ENCODE measurements at places on chromosomes 1 and 21.
A peak's percentile ranks its signal among the peaks of the same experiment; 100 is the strongest.

GRCh38 chr1:48039088-48040054 is 42.2 kb upstream of the TRABD2B start:
- DNase-seq: no peak

GRCh38 chr21:14589855-14590563 is 43.9 kb upstream of the SAMSN1 start:
- DNase-seq: no peak

GRCh38 chr1:112675728-112676381 is 1.4 kb downstream of the MOV10 start:
- no peak for DNase-seq

DNA sequence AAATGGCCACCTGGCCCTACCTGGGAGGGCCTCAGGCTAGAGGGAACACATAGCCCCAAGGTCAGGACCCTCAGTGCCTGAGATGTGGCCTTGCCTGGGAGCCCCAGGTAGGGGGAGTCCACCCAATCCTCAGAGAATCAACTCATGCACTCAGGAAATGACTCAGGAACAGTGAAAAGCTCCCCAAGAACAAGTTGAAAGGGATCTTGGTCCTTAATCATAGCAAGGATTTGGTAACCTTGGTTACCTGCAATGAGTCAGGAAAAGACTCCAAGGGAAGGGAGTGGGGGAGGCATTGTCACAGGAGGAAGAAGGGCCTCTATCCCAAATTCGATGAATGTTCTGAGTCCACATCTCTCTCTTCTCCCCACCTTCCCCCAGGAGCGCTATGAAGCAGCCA is 17.0 kb downstream of the MAP7D1 start:
- no peak for DNase-seq

DNA sequence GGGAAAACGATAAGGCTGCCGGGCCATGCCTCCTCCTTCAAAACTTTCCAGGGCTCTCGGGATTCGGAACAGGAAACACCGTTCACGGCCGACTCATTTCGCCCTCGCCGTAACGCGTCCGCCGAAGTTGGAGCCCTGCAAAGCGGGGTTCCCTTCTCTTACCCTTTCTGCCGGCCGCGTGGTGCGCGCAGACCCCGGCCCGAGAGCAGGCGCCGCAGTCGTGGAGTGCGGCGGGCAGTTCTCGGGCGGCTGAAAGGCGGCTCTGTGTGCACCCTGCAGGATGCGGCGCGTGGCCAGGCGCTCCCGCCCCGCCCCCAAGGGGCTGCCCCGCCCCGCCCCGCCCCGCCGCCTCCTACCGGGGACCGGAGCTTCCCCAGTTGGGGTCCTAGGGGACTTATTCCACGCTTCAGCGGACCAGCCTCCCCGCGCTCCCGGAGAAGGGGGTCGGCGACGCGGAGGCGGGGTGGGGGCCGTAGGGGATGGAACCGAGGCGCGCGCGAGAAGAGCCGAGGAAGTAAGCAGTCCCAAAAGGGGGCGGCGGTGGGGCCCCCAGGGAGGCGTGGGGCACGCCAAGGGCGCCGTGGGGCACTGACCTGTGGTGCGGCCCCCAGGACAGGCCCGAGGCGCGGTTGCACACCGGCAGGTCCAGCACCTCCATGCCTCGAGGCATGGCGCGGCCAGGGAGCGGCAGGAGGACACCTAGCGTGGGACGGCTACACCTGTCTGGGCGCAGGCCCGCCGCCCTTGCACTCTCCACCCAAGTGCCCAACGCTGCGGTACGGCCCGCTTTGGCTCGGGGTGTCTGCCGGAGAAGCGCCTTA is at the start of gene MCOLN2:
TSS of gene MCOLN2 (minus strand) at position 268 of the 821 bp plus-strand sequence. CDS start at position 27, 241 bp downstream.
- DNase-seq: no peak

DNA sequence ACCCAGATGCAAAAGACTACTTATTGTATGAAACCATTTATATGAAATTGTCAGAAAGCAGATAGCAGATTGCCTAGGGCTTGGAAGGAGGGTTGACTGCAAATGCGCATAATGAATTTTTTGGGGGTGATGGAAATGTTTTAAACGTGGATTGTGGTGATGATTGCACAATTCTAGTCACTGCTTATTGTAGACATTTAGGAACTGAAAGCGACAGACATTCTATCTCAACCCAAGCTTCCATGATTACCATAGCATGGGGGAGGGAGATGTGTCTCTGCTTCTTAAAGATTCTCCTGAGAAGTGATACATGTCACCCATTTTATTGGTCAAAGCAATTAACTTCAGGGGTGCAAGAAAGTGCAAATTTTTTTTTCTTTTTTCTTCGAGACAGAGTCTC is 2.8 kb upstream of the MTF2 start:
- DNase-seq: no peak

DNA sequence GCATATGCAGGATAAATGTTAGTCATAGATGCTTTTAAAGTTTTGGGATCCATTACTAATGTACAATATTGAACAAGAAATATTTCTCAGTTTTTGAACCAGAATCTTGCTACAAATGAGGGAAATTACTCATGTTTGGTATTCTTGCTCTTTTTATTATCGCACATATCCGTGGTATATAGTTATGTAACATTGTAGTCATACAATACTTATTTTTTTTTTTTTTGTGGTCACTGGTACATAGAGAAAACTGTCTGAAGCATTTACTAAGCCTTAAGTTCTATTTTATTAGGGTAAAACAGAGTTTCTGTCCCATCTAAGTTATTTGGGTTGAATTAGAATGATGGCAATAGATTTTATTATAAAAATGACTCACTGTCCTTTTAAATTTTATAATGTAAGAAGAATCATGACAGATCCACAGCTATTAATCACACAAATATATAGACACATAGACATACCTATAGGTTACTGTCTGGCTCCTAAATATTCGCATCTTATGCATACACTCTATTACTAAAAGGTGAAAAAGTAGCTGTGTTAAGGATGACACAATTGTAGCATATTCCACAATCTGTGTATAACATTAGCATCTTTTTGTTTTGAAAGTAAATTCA is 18.0 kb upstream of the PRKAA2 start:
- no peak for DNase-seq

GRCh38 chr1:64150729-64151230 is 52.6 kb upstream of the UBE2U start:
- DNase-seq: no peak

DNA sequence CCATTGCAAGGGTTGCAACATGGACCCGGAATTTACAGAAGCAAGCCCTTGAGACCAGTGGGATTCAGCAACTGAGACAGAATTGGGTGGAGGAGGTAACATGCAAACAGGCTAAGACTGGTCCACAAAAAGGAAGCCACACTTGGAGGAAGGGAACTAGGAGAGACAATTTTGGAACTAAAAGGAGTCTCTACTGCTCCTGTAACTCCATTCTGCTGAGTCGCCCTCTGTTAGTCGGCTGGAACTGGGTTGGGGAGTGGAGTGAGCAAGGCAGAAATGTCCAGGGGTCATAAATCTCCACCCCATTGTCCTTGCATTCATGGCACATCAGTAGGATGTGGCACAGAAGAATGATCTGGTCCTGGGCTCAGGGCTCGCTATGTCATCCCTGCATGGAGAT is 5.1 kb downstream of the LAMB3 start:
- no peak for DNase-seq

- no peak for DNase-seq
Observed at GRCh38 chr1:55143684-55144083, 71.5 kb downstream of the USP24 start.

DNA sequence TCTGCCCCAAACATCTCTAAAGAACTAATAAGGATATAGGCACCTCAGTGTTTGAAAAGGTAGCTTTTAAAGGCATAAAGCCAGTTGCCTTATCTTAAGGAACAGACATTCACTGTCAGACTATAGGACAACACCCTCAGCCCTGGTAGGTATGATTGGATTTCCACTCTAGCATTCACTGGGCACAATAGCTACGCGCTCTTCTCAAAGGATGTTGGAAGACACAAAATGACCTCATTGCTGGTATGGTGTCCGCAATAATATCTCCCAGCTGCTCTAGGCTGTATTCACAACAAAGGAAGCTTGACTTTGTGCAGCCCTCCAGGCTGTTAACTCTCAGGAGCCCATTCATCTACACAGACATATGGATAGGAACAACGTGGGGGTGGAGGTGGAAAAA is 119.4 kb upstream of the CXADR start:
- no peak for DNase-seq

GRCh38 chr1:7534061-7534825 is 236.9 kb upstream of the VAMP3 start:
- no peak for DNase-seq

GRCh38 chr1:30888391-30888790 is 20.2 kb downstream of the SDC3 start:
- DNase-seq: no peak

DNA sequence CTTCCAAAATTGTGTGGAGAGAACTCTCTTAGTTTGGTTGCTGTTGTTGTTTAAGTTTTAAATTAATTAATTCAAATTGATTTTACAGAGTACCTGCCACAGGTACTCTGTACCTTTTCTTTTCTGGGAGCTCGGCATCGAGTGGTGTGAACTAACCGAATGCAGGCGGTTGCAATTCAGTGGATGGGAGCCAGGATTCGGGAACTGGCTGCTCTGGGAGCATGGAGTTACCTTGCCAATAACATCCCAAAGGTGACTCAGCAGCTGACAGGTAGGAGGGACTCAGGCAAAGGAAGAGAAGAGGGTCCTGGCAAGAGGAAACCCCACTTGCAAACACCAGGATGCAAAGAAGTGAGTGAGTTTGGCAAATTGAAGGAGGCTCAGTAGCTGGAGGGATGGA is 24.7 kb upstream of the KANK4 start:
- DNase-seq: no peak

DNA sequence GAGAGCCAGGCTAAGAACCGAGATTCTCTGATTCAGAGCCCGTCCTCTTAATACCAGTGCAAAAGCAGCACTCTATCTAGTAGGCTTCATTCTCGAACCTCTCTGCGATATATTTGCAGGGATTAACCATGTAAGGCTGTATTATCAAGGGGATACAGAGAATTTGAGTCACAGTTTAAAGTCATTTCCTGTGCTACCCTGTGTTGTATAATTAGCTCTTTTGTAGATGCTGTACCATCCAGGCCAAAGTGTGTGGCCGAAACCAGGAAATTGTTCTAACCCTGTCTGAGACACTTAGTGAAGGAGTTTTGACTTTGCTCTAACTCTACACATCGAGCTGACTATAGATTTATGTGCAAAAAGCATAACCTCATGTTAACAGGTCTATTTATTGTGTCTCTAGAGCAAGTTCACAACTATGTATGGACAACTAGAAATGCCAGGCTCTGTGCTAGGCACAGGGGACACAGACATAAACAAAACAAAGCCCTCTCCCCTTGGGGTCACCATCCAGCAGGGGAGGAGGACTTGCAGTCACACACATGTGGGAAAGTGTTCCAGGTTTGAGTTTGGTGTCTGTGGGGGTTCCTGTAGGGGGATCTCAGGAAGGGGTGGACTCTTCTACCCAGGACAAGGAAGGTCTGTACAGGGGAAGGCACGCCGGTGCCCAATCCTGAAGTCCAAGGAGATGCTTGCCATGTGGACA is 182.2 kb downstream of the DHRS3 start:
- DNase-seq: no peak

GRCh38 chr1:235503403-235504121 is 690 bp downstream of the B3GALNT2 start:
- peak; percentile 39 for DNase-seq
